ENCODE measurements at places on chromosomes 2 and 18.

- no peak for DNase-seq
Measured at GRCh38 chr2:121699421-121700333, 37.0 kb downstream of the NIFK start.

DNA sequence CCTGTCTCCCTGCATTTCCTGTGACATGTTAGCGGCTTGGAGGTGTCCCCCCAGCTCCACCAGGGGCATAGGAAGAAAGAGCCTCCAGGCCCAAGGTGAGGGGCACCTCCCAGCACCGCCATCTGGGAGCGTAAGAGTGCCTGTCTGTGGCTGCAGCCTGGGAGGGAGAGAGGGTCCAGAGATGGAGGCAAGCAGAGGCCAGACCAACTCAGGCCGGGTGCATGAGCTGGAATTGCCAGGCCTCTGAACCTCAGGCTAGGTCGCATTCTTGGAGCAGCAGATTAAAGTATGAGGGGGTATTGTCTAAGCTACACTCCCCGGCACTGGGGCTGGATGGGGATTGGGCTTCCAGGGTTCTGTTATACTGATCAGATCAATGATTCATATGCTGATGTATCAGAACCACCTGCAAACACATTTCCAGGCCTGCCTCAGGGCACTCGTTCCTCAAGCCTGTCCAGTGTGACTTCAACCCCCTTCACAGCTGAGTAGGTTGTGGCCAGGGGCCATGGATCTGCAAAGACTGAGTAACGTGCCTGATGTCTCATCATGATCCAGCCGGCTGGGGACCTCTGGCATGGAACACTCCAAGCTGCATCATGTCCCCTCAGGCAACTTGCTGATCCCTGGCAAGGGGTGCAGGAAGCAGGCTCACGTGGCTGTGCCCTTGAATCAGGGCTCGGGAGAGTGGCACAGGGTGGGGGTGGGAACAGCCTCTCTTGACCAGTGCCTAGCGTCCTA is 73.2 kb downstream of the HS1BP3 start:
- no peak for DNase-seq

- DNase-seq: no peak
Measured at GRCh38 chr2:98327776-98328175, 18.5 kb upstream of the CNGA3 start.

- no peak for DNase-seq
Measured at GRCh38 chr18:48408727-48409590, at the start of gene ZBTB7C. Gene ZBTB7C (minus strand): TSS chr18:48409383.

DNA sequence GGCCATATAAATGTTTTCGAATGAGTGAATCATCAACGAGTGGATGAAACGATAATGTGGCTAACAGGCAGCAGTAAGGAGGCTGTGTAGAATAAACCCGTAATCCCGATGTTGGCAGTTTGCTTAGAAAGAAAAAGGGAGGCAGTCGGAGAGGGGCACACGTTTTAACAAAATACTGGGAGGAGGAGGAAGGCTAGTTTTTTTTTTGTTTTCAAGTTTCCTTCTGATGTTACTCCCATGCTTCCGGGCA is 476 bp upstream of the MSH2 start:
- DNase-seq: no peak

All from renal pelvis (tissue), 12 donors.